ENCODE measurements at places on chromosomes 11 and 22. TPM values are rescaled to one million over a fixed set of nuclear protein-coding genes. Genes with fewer than 3 reads are reported as not detected.
A peak's percentile ranks its signal among the peaks of the same experiment; 100 is the strongest.

- H3K27ac ChIP-seq = no peak overlapping the region
- no peak overlapping the region for H3K4me3 ChIP-seq
- no peak for DNase-seq
- H3K4me1 ChIP-seq = peaks cover 45% of the 10 kb centered on the region
- no peaks in the 10 kb centered on the region for H3K27me3 ChIP-seq
- no peaks in the 10 kb centered on the region for H3K36me3 ChIP-seq
These were observed 112.0 kb upstream of the TBCEL start for GRCh38 chr11:120911943-120912342.

GRCh38 chr11:117997823-117998579 lies 11.8 kb downstream of the IL10RA start:
- no peaks in the 10 kb centered on the region for H3K36me3 ChIP-seq
- H3K4me3 ChIP-seq = no peak overlapping the region
- H3K4me1 ChIP-seq = peaks cover 43% of the 10 kb centered on the region
- no peak for DNase-seq
- no peaks in the 10 kb centered on the region for H3K27me3 ChIP-seq
- H3K27ac ChIP-seq = no peak overlapping the region

DNA sequence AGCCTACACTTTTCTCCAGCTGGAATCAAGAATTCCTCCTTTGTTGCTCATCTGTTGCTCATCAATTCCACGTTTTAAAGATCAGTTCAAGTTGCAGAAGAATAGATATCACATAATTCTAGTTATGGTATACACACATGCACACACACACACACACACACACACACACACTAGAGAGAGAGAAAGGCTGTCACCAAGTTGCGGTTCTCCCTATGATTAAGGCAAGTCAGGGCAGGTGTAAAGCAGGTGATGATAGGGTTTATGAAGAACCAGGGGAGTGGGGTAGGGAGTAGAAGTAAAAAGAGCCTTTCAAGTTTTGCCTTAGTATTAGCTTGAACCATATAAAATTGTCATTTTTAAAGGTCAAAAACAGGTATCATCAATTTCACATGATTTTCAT lies 31.7 kb upstream of the TMPRSS4 start:
- H3K27me3 ChIP-seq = no peaks in the 10 kb centered on the region
- H3K27ac ChIP-seq = no peak overlapping the region
- no peaks in the 10 kb centered on the region for H3K4me1 ChIP-seq
- H3K36me3 ChIP-seq = no peaks in the 10 kb centered on the region
- H3K4me3 ChIP-seq = no peak overlapping the region

DNA sequence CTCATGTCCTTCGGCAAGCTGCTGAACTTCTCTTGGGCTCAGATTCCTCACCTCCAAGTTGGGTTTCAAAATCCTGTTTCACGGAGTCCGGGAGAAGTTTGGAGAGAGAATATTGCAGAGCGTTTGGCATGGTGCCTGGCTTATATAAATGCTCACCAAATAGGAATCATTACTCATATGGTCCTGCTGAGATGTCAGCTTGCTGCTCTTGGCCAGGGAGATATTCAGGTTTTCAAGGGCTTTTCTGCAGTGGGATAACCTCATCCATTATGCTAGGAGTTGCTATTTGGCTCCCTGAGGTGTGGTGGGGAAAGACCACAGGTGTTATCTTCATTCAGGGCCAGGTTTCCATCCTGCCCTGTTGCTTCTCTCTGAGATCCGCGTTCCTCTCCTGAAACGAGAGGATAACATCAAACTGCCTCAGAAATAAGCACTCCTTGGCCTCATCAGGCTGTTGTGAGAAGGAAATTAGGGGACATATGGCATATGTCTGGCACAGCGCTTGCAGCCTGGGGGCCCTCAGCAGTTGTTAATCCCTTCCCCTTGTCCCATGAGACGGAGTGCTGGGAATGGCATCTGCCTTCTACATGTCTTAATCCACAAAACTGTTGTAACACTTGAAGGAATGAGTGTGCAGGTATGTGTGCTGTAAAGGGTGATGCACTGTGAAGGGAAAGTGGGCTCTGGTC lies 29.9 kb upstream of the ACER3 start:
- no peaks in the 10 kb centered on the region for H3K27me3 ChIP-seq
- no peaks in the 10 kb centered on the region for H3K36me3 ChIP-seq
- peaks cover 23% of the 10 kb centered on the region for H3K4me1 ChIP-seq
- no peak for DNase-seq
- H3K27ac ChIP-seq = no peak overlapping the region
- no peak overlapping the region for H3K4me3 ChIP-seq

- peaks cover 3% of the 10 kb centered on the region for H3K4me1 ChIP-seq
- DNase-seq = no peak
- H3K36me3 ChIP-seq = no peaks in the 10 kb centered on the region
- H3K4me3 ChIP-seq = no peak overlapping the region
These were observed 74.6 kb downstream of the AASDHPPT start for GRCh38 chr11:106152013-106152412.

- no peaks in the 10 kb centered on the region for H3K36me3 ChIP-seq
- H3K4me1 ChIP-seq = peaks cover 11% of the 10 kb centered on the region
- H3K27me3 ChIP-seq = no peaks in the 10 kb centered on the region
- H3K4me3 ChIP-seq = peak overlapping the region; percentile 61
- no peak for DNase-seq
These were observed 669 bp downstream of the MICAL3 start for GRCh38 chr22:18023509-18024275.

DNA sequence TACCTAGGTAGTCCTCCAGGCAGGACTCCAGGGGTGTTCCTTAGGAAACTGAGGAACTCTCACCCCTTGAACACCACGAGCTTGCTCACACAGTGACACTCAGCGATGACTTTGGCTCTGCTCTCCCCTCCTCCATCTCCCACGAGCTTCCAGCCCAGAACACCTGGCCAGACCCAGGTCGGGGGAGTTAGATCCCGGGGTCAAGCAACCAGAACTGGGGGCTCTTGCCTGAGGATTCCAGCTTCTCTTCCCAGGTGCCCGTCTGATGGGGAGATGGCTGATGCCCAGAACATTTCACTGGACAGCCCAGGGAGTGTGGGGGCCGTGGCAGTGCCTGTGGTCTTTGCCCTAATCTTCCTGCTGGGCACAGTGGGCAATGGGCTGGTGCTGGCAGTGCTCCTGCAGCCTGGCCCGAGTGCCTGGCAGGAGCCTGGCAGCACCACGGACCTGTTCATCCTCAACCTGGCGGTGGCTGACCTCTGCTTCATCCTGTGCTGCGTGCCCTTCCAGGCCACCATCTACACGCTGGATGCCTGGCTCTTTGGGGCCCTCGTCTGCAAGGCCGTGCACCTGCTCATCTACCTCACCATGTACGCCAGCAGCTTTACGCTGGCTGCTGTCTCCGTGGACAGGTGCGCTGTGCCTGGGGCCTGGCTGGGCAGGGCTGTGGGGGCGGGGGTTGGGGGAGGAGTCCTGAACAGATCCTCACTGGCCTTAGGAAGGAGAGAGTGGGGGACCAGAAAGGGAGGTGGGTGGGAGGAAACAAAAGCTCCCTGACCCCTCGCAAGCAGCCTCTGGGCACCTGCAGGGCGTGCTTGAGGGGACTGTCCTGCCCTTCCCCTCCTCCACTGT lies at the start of gene GALR3:
GALR3 (plus strand) TSS at position 249 of the 852 bp plus-strand sequence; CDS start at position 274, 25 bp downstream.
- no peak for DNase-seq
- H3K4me3 ChIP-seq = no peak within 1 kb of the TSS
- H3K4me1 ChIP-seq = peaks cover 20% of the 10 kb centered on the region
- H3K36me3 ChIP-seq = no peaks in the 10 kb centered on the region
- H3K27me3 ChIP-seq = peaks cover 64% of the 10 kb centered on the region

DNA sequence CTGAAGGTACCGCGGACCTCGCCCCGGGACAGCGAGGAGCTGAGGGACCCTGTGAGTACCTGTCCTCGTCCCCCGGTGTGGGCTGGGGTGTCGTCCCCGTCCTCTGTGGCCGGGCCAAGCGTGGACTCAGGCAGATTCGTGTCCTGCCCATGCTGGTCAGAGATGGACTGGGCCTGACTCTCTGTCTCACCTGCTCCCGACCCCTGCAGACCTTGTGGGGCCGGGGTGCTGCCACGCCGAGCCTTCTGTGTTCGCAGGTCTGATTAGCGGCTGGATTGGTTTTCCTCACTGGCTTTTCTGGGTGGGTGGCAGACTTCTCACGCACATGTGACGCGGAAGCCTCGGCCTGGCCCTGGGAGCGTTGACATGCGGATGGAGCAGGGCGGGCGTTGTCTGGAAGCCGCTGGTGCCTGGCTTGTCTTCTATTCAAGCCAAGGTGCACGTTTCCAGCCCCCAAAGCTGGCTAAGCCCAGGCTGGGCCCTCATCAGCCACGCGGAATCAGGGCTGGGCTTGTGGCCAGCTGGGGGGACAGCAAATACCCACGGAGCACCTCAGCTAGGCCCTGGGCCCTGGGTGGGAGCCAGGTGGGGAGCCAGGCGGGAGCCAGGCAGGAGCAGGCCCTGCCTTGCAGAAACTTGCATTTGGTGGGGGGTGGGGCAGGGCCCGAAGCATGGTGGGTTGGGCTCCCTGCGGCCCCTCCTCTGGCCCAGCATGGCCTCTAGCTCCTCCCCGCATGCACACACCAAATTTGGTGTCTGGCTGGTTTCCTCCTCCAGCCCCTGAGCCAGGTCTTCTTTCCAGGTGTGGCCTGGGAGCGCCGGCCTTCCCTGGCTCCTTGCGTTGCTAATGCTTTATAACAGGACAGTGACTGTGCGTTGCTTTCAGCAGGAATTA lies 7.0 kb downstream of the GRAMD4 start:
- peaks cover 20% of the 10 kb centered on the region for H3K4me1 ChIP-seq
- no peaks in the 10 kb centered on the region for H3K27me3 ChIP-seq
- no peak for DNase-seq
- peak overlapping the region; percentile 84 for H3K27ac ChIP-seq

GRCh38 chr11:130858215-130858614 lies 58.1 kb downstream of the SNX19 start:
- no peak for DNase-seq
- H3K4me3 ChIP-seq = no peak overlapping the region
- peaks cover 4% of the 10 kb centered on the region for H3K4me1 ChIP-seq
- H3K36me3 ChIP-seq = no peaks in the 10 kb centered on the region
- no peaks in the 10 kb centered on the region for H3K27me3 ChIP-seq

- no peak for DNase-seq
- H3K36me3 ChIP-seq = peaks cover 7% of the 10 kb centered on the region
- H3K4me3 ChIP-seq = peak overlapping the region; percentile 12
- peaks cover 61% of the 10 kb centered on the region for H3K4me1 ChIP-seq
- peak overlapping the region; percentile 97 for H3K27ac ChIP-seq
- H3K27me3 ChIP-seq = no peaks in the 10 kb centered on the region
These were observed 2.6 kb upstream of the FTH1 start for GRCh38 chr11:61969838-61970662.

- no peak for DNase-seq
- H3K36me3 ChIP-seq = peaks cover 6% of the 10 kb centered on the region
- no peaks in the 10 kb centered on the region for H3K4me1 ChIP-seq
- H3K4me3 ChIP-seq = no peak overlapping the region
These were observed 98.7 kb downstream of the RNF169 start for GRCh38 chr11:74847395-74847794.

- no peak for DNase-seq
- H3K27me3 ChIP-seq = no peaks in the 10 kb centered on the region
- peaks cover 9% of the 10 kb centered on the region for H3K4me1 ChIP-seq
These were observed 373.1 kb downstream of the ETS1 start for GRCh38 chr11:128214263-128214662.

DNA sequence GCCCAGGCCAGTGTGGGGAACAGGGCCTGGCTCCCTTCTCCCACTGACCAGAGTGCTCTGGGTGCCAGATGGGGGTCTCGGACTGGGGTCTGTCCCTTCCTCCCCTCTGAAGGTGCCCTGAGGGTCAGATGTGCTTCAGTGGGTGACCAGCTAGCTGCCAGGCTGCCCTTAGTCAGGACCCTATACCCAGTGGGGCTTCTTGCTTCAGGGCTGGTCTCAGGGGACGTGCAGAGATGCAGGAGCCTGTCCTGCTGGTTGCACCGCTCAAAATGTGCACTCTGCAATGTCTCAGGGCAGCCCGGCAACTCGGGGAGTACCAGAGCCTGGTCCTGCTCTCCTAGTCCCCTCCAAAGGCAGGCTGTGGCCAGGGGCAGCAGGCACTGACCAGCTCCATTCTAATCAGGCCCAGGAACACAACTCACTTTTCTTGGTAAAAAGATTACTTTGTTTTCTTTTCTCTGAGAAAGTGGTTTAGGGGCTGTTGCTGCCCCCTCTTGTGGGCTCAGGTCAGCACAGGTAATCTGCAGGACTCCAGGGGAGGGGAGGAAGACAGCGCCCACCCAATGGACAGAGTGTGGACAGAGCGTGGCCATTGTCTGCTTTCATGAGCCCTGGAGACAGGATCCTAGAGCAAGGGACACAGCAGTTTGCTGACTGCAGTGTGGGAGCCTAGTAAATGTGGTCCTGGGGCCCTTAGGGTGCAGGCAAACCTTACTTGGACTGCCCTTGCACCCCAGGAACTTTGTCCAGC lies 80.9 kb downstream of the MED15 start:
- H3K27me3 ChIP-seq = no peaks in the 10 kb centered on the region
- DNase-seq = no peak
- H3K4me3 ChIP-seq = no peak overlapping the region
- peaks cover 34% of the 10 kb centered on the region for H3K36me3 ChIP-seq
- peaks cover 61% of the 10 kb centered on the region for H3K4me1 ChIP-seq

- peak overlapping the region; percentile 78 for H3K4me3 ChIP-seq
- no peak for DNase-seq
- H3K27me3 ChIP-seq = no peaks in the 10 kb centered on the region
- peak overlapping the region; percentile 97 for H3K27ac ChIP-seq
These were observed 346 bp downstream of the PPFIBP2 start for GRCh38 chr11:7514099-7514591.

- no peaks in the 10 kb centered on the region for H3K27me3 ChIP-seq
- H3K4me1 ChIP-seq = no peaks in the 10 kb centered on the region
- H3K27ac ChIP-seq = no peak overlapping the region
- H3K4me3 ChIP-seq = no peak overlapping the region
- H3K36me3 ChIP-seq = no peaks in the 10 kb centered on the region
These were observed 78.5 kb downstream of the TRAF6 start for GRCh38 chr11:36431429-36432092.

DNA sequence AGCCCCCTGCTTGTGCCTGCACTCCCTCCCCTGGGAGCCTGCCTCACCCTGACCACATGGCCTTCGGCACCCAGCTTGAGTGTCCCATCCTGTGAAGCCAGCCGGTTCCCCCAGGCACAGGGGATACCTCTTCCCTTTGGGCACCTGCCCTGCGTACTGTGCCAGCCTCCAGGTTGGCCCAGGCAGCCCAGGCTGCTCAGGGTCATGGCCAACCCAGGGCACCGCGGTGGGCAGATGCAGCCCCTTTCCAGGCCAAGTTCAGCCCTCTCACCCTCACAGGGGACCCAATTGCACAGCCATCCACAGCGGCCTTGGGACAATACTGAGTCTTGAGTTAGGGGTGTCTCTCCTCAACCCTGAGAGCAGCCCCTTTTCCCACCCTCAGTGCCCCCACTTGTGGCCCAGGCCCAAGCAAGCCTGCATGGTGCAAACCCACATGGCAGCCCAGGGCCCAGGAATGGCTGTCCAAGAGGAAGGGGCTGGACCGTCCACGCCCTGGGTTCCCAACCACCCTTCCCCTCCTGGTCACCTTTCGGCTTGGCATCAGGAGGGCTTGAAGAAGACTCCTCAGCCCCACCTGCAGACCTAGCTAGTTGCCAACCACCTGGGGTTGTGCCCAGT lies 87.7 kb downstream of the CDKN1C start:
- H3K4me3 ChIP-seq = no peak overlapping the region
- H3K36me3 ChIP-seq = no peaks in the 10 kb centered on the region
- no peak overlapping the region for H3K27ac ChIP-seq
- no peak for DNase-seq
- peaks cover 2% of the 10 kb centered on the region for H3K27me3 ChIP-seq

MS4A6E gene
- total RNA-seq = not detected

SPA17 gene
- total RNA-seq = 6.6 TPM

HBG1 gene
- total RNA-seq = not detected

SLC22A9 gene
- not detected for total RNA-seq

PARVA gene
- total RNA-seq = 8.6 TPM

KRTAP5-2 gene
- total RNA-seq = not detected

Measured in esophagus squamous epithelium (tissue), 5 donors.